ENCODE measurements at places on chromosomes 2 and 18.

- peak; percentile 80 for DNase-seq
Measured at GRCh38 chr2:120783371-120783791, 47.7 kb downstream of the GLI2 start.

DNA sequence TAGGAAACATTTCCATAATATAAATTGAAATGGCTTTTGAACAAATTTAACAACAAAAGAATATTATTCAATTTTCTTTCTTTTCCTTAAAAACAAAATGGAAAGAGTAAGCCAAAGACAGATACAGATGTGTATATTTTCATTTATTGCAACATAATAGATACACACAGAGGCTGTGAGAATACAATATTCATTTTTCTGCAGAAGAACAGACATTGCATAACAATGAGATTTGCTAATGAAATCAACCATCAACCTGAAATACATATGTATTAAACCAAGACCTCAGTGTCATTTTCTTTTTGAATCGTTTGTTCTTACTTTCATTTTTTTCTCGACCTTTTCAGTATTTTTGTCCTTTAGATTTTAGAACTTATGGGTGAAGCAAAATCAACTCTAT, 95.1 kb downstream of the BAZ2B start:
- no peak for DNase-seq

DNA sequence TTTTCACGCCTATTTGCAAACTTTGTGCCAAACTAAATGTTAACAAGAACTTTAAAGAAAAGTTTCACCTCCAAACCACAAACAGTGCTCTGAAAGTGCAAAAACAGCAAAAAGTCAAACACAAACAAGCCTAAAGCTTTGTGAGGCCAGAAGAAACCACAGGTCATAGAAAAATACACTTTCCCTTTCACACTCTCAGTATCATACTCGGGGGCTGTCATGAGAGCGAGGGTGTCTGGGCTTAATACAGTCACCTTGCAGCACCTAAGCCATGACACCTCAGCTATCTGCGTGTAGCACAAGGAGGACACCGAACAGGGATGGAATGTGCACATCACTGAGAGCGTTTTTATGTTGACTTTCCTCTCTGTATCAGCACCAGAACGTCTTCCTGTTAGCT, 26.6 kb upstream of the SEH1L start:
- no peak for DNase-seq

DNA sequence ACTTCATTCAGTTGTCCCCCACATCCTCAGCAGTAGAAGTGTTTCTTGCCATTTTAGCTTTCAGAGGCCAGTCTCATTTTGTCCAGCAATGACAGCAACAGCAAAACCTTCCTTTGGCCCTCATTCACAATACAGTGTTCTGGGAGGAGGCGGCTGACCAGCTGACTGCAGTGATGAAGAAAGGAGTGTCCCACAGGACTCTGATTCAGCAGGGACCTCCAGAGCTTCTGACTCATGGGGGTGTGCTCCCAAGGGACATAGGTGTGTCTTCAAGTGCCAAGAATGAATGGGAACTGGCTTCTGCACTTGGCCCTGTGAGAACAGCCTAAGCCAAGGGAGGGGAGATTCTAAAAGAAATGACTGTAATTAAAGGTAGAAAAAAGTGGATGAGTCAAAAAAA, 147.0 kb upstream of the PELI1 start:
- no peak for DNase-seq

DNA sequence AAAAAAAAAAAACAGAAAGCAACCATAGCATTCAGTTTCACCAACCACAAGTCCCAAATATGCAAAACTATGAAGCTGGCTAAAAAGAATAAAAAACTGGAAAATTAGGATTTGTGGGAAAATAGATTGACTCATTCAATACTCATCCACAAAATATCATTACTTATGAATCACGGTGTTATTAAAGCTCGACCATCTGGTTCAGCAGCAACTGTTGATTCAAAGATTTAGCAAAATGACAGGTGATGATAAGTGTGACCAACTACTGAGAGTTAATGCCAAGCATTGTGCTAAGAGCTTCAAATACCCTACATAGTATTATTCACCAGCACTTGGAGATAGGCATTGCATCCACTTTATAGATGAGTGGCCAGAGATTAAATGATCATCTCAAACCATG, 26.2 kb upstream of the XDH start:
- no peak for DNase-seq

DNA sequence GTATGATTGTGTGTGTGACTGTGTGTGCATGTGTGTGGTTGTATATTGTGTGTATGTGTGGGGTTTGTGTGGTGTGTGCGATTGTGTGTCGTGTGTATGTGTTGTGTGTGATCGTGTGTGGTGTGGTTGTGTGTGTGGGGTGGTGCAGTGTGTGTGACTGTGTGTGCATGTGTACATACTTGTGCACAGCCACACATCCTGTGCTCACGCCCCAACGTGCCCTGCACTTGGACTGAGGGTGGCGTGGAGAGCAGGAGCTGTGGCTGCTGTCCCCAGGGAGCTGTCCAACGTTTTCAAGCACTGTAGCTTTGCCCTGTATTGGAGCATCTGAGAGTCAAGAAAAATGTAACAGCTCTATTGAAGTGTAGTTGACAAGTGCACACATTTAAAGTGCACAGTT, 243.2 kb upstream of the HDAC4 start:
- DNase-seq: peak; percentile 50

DNA sequence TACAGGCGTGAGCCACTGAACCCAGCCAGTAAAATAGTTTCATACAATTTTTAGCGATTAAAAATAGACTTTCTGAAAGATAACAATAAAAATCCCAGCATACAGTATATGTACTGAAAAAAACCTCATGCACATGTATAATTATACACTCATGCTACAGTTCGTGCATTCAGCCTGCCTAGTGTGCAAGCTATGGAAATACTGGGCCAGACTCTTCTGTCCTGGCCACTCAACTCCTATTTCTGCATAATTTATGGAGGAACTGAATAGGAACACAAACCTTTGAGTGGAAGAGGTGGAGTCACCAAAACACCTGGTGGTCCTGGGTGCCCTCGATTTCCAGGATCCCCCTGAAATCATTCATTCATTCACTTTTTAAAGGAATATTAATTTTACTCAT, 64.7 kb downstream of the COL4A4 start:
- DNase-seq: no peak

- no peak for DNase-seq
Measured at GRCh38 chr2:56571074-56571473, 387.3 kb downstream of the CCDC85A start.

GRCh38 chr2:241463276-241464135, 44.9 kb downstream of the STK25 start:
- DNase-seq: no peak

- DNase-seq: no peak
Measured at GRCh38 chr2:86323273-86324021, 14.0 kb downstream of the REEP1 start.

- DNase-seq: no peak
Measured at GRCh38 chr18:69787825-69788547, 159.7 kb downstream of the CD226 start.

DNA sequence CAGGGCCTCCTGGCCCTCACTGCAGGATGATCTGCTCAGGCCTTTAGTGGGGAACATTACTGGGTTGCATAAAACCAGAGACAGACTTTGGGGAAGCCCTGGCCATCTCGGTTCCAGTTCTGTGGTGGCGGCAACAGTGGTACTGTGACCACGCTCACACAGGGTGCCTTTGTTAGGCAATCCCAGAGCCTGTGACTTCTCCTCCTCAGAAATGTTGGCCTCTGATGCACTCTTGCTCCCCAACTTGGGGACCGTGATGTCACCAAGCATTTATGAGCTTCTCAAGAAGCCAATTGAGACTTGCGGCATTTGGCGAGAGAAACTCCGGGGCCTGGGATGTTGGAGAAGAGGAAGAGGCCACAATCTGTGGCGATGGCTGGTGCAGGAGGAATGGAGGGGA, 80.9 kb upstream of the PKDCC start:
- DNase-seq: no peak

GRCh38 chr2:62415019-62415431, 91.0 kb downstream of the TMEM17 start:
- DNase-seq: no peak

DNA sequence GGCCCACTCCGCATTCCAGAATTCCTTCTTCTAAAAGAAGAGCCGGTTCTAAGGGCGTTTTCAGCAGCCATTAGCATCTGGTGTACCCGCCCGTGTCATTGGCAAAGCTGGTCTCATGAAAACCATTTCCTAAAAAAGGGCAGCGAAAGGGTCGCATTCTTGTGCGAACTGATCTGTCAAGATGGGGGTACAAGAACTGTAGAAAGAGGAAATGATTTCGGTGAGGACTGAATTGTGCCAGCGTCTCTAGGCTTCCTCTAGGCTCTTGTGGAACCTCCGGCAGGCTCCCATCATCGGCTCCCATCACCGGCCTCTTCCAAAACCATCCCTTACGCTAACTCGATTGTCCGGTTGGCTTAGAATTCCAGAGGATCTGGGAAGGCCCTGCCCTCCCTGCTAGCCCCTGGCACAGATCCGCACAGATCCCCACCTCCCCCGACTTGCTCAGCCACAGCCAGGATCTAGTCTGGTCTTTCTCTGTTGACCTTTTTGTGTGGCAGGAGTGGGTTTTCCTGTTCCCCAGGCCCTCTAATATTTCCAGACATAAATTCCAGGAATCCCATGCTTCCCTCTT, 1.3 kb downstream of the RAB31 start:
- peak; percentile 65 for DNase-seq

DNA sequence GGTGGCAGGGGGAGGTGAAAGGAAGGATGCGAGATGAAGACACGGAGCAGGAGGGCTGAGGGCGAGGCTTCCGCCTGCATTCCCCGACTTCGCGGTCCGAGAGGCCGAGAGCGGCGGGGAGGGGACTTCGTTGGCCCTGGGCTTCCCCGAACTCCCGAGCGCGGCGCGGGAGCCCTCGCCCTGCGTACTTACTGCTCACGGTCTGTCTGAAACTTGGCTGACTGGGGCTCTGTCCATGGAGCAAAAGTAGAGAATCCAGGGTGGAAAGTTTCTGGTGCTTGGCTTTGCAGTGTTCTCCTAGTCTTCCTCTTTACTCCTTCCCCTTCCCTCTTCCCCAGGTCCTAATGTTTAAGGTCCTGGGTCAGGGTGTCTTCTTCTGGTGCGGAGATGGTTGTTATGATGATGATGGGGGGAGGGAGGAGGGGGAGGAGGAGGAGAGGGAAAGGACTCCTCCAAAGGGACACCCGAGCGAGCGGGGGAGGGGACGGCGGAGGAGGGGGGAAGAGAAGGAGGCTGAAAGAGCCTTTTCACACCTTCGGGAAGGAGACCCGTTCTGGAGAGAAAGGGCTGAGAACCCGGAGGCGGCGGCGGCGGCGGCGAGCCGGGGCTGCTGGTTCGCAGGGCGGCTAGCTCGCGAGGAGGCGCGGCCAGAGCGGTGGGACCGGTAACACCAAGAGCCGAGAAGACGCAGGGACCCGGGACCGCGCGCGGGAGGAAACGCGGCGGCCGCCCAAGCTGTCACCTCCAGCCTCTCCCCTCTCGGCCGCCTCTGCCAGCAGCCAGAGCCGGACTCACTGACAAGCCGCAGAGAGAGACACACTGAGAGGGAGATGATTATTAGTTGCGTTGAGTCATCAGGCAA, at the start of gene SATB2:
Gene SATB2 (minus strand): TSS at position 793 of the 862 bp plus-strand sequence. CDS start 1,902 bp downstream, outside the sequence.
- DNase-seq: peak; percentile 69

DNA sequence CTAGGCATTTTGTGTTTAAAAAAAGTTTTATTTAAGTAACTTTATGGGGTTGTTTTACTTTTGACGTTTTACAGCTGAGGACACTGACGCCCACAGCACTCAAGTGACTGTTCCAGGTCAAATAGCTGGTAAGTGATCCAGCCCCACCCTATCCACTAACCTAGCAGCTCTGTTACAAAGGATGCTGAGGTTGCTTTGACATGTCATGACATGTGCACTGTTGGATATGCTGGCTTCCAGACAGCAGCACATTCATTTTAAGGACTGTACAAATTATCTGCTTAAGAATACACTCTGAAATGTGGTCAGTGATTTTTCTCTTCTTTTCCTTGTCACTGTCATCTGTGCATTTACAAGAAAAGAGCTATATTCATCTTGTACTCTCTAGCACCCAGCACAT, 417.5 kb downstream of the ZEB2 start:
- DNase-seq: no peak

DNA sequence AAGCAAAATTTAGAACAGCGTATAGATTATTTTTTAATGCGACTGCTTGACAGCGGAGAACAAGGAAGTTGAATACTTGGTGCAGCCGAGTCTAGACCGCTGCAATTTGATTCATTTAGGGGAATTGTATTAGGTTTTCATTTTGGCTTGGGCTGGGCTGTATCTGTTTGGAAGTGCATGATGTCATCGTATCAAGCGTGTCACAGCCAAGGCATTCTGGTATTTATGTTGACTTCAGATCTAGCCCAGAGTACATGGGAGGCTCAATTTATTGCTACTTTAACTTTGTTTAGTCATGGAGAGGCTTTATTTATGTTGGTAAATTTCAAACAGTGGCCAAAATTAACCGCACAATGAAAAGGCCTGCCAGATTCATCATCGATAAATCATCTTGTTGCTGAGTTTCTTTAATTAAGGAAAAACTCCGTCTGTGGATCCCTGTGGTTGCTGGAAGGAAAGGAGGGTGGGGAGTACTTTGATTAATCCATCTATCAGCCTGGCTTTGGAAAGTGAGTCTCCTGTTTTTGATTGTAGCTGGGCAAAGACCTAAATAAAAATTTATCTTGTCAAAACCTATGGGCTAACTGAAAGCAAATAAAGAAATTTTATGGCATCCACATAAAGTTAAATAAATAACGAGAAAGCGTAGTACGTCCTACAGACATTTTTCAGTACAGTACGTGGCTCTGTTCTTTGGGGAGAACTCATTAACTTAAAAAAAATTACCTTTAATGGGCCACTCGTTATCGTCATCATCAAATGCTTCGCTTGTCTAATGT, 230.4 kb upstream of the SPRED2 start:
- DNase-seq: no peak

DNA sequence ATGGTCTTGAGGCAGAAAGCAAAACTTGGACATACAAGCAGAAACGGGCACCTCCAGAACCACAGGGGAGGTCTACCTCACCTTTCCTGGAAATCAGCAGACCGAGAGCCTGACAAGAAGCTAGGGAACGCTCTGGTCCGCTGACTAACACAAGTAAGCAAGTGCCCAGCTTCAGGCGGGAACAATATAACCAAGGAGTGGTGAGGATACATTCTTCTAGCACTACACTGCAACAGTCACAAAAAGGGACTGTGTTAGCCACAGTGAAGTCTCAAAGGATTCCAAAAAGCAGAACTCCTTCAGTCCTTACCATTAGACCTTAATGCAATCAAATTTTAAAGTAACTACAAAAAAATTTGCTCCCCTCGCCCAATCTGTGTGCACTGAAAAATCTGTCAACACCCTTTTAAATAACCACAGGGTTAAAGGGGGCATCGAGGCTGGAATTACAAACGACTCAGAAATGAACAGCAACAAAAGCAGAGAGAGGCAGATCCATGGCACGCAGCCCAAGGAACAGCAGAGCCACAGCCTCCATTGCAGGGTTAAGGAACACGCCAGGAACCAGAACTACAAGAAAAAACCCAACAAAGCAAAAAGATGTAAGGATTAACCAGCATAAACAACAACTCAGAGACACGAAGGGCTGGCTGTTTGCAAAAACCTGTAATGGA, 7.1 kb downstream of the THAP4 start:
- no peak for DNase-seq

- DNase-seq: no peak
Measured at GRCh38 chr2:28709101-28709500, 42.5 kb upstream of the PPP1CB start.

- no peak for DNase-seq
Measured at GRCh38 chr2:183729380-183729779, 605.1 kb downstream of the NUP35 start.
